ENCODE measurements at places on chromosomes 4 and X. TPM values are rescaled to one million over a fixed set of nuclear protein-coding genes. Genes with fewer than 3 reads are reported as not detected.

VEGFC gene
- total RNA-seq = 9.9 TPM

DRD5 gene
- total RNA-seq = not detected

KLF8 gene
- 2.1 TPM for total RNA-seq

XAGE3 gene
- not detected for total RNA-seq

MTNR1A gene
- 0.07 TPM for total RNA-seq

All from nasal cavity respiratory epithelium epithelial cell of viscerocranial mucosa (primary cell).